ENCODE measurements at places on chromosomes 1 and 21.

DNA sequence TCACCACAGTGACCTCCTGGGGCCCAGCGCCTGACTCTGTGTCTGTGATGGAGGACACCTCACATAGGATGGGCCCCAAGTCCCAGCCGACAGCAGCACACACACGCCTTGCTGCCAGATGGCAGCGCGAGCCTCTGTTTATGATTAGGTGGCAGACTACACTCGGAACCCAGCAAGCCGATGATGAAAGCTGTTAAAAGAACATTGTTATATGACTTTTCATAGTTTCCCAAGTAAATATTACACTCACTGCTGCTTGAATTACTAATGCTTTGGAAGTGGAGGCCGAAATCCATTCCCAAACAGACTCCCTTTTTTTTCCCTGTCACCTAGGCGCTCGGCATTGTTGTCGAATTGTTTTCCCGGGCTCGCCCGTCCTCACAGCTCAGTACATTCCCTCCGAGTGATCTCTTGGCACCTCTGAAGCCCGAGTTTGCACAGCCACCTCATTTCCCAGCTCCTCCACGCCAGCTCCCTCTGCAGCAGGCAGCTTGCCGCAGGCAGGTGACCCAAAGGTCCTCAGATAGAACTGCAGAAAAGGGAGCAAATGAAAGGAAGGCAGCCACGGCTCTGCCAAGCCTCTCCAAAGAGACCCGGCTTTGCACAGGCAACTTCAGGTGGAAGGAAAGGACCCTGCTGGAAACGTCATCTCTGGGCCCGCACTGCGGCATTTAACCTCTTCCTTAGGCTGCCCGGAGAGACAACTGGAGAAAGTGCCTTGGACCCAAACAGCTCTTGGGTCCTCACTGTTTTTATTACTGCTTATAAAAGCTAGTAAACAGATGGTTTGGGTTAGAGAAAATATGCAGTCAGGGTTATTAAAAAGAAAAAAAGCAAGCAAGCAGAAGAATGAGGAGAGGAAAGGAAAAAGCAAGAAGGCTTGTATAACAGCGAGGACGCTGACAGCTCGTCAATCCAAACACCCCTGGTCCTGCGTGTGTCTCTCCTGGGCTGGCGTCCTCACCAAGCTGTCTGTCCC lies 72.2 kb upstream of the SLC25A33 start:
- DNase-seq: no peak

DNA sequence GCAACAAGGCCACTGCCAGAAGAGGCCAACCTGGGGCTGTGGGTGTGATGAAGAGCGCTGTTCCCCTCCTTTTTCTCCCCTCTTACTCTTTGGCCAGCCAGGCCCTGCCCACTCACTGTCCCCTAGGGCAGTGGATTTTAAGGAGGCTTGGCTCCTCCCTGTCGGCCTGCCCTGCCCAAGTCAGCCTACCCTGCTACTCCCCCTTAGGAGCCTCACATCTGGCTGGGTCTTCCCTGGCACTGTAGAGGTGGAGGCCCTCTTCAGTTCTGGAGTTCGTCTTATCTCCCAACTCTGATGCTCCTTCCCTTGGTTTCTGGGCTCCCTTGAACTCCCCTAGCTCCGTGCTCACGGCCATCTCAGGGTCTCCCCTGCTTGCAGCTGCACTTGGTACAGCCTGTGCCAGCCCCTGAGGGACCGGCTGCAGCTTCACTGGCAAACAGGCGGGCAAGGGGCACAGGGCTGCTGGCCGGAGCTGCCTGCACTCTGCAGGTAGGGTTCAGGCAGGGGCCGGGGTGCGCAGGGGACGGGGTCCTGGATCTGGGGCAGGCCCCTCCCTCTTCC lies 4.0 kb downstream of the AMPD2 start:
- DNase-seq: no peak

GRCh38 chr1:15064217-15064929 lies 89.2 kb upstream of the TMEM51 start:
- DNase-seq: no peak

DNA sequence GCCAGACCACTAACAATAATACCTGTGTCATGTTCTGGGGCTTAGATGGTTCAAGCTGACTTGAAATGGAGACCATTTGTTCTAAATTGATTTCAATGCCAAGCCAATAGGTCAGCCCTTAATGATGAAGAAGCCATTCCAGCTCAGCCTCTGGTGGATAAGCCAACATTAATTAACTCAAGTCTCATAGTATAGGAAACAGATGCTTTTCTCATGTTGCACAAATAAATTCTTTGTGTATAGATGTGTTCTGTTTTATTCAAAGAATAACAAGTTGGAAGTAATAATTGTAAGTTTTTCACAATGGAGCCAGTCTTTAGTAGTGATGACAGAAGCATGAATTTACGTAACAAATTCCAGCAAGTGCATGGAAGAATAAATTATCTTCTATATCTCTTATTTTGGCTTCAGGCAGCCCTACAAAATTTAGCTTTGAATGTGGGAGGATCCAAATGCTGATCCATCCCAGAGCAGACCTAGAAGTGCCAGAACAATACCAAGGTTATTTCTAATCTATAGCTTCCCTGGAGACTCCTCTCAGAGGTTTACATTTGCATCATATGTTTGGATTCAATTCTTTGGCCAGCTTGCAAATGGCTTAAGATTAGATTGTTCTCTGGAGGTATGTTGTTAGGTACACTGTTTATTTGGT lies 42.2 kb upstream of the C1orf105 start:
- no peak for DNase-seq

DNA sequence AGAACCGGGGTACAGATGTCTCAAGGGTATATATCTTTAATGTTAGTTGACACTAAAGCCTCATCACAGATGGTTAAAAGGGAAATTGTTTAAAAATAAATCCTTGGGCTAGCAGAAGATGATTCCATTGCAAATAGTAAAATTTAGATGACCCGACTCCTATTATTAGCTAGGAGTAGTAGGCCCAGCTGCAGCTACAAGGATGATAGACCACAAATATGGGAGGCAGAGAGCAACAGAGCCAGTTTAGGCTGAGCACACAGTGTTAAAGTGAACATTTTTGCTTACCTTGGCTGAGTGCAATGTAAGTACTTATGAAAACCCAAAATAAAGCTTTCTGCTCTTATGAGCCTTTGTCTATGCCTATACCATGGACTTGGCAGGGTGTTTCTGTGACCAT lies 100.5 kb upstream of the COL11A1 start:
- no peak for DNase-seq

GRCh38 chr1:225653463-225654276 lies 747 bp upstream of the ENAH start:
- peak; percentile 15 for DNase-seq

GRCh38 chr1:19461220-19461554 lies 24.2 kb downstream of the CAPZB start:
- no peak for DNase-seq

DNA sequence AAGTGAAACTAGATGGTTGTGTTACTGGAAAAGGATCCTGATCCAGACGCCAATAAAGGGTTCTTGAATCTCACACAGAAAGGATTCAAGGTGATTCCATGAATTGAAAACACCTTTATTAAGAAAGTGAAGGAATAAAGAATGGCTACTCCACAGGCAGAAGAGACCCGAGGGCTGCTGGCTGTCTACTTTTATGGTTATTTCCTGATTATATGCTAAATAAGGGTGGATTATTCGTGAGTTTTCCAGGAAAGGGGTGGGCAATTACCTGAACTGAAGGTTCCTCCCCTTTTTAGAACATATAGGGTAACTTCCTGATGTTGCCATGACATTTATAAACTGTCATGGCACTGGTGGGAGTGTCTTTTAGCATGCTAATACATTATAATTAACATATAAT lies 50.9 kb upstream of the WARS2 start:
- no peak for DNase-seq

- no peak for DNase-seq
Measured at GRCh38 chr1:112247036-112247597, 148.9 kb upstream of the CTTNBP2NL start.

DNA sequence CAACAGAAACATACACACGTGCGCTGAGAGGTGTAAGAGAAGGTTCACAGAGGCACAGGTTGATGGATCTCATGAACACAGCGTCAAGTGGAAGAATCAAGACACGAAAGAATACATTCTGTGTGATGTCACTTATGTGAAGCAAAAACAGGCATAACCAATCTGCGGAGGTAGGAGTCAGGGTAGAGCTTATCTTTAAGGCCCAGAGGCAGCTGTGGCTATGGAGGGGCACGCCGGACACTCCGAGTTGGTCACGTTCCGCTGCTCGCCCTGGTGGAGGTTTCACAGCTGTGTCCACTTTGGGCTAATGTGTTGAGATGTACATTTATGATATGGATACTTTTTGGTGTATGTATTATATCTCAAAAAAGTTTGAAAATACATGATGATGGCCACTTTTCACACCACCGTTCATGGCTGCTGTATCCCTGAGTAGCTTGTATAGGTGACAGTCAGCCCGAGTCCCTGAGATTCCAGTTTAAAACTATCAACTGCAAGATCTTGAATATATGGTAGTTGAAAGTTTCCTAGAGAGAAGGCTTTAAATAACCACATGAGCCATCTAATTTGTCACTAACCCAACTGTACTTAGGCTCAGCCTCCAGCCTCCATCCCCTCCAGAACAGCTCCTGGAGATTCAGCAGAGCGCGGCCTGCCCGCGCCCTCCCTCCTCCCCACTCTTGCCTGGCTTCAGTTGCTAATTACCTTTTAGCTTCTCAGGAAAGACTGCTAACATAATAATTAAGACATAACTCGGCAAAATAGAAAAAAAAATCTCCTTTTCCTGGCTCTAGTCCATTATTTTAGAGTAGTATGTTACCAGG lies 6.7 kb upstream of the ADARB1 start:
- DNase-seq: no peak

DNA sequence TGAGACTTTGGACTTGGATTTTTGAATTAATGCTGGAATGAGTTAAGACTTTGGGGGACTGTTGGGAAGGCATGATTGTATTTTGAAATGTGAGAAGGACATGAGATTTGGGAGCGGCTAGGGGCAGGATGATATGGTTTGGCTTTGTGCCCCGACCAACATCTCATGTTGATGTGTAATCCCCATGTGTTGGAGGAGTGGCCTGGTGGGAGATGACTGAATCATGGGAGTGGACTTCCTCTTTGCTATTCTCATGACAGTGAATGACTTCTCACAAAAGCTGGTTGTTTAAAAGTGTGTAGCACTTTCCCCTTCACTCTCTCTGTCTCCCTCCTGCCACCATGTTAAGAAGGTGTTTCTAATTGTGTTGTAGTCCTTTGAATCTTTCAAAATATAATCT lies 9.3 kb upstream of the PHGDH start:
- no peak for DNase-seq

GRCh38 chr21:37582590-37582989 lies 216.0 kb downstream of the DYRK1A start:
- DNase-seq: peak; percentile 47

- DNase-seq: no peak
Measured at GRCh38 chr1:179197690-179198297, 31.7 kb downstream of the ABL2 start.

DNA sequence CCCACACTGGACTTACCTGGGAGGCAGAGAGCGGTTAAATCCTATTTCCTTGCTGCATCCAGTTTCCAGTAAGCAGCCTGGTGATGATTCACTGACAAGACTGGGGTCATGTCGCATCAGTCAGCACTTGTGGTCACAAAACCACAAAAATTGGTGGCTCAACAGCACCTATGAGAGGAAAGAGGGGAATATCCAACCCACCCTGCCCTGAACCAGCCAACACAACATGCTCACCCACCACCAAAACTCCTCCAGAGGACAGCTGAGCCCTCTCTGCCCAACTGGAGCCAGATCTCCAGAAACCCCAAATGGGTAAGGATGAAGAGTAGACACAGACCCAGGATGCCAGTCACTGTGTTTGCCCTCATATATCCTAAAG lies 64.0 kb downstream of the CD46 start:
- no peak for DNase-seq

- no peak for DNase-seq
Measured at GRCh38 chr1:96414598-96414997, 307.0 kb upstream of the PTBP2 start.

DNA sequence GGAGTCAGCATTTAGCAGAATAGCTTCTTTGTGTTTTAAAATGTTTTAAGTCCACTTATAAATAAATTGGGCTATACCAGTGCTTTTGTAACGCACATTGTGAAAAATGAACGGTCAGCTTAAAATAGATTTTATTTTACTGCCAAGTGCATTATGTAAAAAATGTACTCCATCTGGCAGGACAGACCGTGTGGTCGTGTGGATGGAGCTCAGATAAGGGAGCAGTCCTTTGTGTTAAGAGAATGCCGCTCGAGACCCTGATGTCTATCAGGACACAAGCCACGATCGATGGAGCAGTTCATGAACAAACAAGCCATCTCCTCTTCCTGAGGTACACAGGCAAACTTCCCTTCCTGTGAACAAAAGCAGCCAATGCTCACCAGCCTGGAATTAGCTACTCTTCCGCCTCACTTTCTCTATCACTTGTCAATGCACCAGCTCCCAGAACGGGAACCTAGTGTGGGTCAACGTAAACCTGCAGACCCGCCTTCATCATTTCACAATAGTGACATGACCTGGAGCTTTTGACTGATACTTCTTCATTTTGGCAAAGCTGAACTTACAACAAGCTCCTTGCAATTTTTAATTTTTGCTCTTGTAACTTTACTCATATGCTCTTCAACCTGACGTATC lies 243.5 kb downstream of the TGFB2 start:
- DNase-seq: no peak

DNA sequence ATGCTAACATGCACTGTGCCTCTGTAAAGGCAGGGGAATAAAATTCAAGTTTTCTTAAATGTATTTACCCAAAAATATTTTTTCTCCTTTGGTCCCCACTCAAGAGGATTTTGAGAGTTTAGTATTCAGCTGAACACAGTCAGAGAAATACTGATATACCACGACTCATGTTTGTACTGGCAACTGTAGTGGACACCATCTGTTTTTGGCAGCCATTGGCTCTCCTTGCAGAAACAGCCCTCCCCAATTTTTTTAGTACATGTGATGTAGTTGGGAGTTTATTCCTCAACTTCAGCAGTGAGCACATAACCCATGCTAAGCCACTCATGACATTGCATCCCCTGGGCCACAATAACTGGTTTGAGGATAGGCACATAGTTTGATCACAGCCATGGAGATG lies 154.8 kb upstream of the POU3F1 start:
- no peak for DNase-seq

GRCh38 chr1:192011525-192011924 lies 146.7 kb upstream of the RGS18 start:
- no peak for DNase-seq

DNA sequence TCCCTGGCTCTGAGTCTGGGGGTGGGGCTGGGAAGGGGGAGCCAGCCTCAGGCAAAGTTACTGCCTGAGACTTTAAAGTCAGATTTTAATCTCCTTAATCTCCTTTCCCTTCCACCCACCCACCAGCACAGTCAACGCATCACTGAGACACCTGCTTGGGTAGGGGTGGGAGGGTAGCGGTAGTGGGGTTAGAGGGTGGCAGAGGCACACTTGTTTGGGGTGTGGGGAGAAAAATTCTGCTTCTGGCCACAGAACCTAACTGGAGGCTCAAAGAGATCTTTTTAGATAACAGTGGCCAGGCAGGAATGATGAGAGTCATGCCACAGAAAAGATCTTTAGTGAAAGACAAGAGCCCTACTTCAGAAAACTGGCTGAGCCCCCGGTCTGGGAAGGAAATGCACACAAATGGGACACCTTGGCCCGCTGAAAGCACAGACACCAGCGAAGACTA lies 44.1 kb downstream of the CD247 start:
- no peak for DNase-seq

Measured in SW 1271 (cell line).